ENCODE measurements at places on chromosomes 11 and 22.

DNA sequence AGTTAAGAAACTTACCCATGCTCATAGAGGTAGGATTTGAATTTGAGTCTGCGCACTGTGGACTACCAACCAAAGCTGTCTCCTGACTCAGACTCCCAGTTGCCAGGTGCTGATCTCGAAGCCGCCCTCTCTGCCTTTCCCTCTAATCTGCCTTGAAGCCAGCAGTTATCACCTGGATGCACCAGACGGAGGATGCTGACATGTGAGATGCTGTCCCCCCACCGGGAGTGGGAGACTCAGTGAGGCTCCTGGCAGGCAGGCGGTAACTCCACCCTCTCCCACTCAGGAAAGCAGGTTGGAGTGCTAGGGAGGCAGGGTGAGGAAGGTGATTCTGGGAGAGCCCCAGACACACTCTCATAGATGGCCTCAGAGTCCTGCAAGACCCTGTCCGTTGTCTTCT is 40.4 kb downstream of the KIAA1671 start:
- DNase-seq: no peak

DNA sequence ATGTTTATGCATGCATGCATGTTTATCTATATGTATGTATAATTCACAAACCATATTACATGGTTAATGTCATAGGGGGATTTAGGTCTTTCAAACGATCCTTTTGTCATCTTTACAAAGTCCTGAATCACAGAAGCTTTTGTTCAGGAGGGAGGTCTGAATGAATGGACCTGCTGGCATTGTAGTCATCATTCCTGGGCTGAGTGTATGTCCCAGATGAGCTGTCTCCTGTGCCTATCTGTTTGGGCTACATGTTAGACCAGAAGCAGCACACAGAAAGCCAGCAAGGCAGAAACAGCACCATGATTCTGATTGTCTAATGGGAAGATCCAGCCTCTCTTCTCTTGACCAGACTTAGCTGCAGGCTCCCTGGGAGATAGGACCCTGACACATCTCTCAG is 69.5 kb downstream of the ADM start:
- no peak for DNase-seq

GRCh38 chr11:117618982-117619355 is 178.0 kb downstream of the DSCAML1 start:
- no peak for DNase-seq

- no peak for DNase-seq
Measured at GRCh38 chr11:45959851-45960250, 37.4 kb downstream of the LARGE2 start.

All from Panc1 (cell line).